ENCODE measurements at places on chromosomes 4 and X.

- DNase-seq, result no peak
Measured at GRCh38 chr4:152535360-152535902, 461 bp downstream of the FBXW7 start.

DNA sequence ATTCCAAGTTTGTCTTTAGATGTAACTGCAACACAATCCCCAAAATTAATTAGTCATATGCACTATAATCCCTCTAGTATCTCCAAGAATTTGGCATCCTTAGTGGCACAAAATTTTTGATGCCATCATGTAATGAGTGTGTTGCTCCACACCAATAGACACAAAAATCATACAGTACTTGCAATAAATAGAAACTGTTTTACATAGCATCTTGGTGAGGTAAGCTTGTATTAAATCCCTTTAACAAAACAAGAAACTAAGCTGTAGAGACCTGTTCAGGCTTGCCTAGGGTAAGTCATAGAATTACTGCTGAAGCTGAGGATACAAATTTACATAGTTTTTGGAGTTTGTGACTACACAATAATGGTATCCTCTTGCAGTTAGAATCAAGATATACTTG, 64.5 kb upstream of the PRSS12 start:
- DNase-seq, result no peak

DNA sequence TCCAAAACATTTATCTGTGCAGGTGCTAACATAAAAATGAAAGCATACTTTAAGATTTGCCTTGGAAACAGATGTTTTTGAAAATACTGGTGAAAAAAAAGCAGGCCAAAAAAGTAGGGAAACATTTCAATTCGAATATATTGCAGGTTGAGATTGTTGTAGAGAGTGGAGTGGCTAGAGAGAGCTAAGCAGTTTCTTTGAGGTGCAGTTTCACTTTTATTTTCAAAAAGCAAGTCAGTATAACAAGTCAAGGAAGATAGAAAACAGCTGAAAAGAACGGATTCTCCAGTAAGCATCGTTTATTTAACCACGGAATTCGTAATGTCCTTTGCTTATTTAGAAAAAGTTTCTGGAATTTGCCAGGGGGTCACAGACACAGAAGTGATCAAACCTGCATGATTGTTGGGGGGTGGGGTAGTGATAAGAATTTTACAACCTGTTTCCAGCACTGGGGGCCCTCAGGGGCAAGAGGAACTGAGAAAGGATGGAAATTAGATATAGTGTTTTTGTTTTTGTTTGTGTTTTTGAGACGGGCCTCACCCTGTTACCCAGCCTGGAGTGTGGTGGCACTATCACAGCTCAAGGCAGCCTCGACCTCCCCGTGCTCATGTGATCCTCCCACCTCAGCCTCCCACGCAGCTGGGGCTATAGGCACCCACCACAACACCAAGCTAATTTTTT, 175.0 kb downstream of the TENM3 start:
- no peak for DNase-seq

- DNase-seq, result no peak
Measured at GRCh38 chr4:150999086-150999485, 16.0 kb downstream of the LRBA start.

GRCh38 chr4:171441300-171441941, 371.8 kb upstream of the GALNTL6 start:
- no peak for DNase-seq

DNA sequence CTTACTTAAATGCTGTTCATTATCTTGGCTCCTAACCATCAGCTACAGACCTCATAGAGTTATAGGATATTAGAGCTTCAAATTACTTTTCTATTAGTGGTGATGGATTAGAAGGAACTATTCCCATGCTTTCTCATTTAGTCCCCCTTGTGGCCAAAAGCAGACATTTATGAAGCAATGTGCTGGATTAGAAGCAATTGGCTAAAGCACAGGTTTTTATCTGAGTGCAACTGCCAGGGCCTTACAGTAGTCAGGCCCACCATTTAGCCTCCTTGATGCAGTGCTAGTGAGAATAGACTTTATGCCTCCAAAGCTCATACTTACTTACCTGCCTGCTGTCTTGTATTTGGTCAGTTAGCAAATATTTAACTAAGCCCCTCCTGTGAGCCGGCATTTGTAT, 93.0 kb downstream of the TSPAN7 start:
- peak; percentile 4 for DNase-seq

- no peak for DNase-seq
Measured at GRCh38 chr4:80446664-80447063, 111.1 kb downstream of the CFAP299 start.

GRCh38 chrX:69170319-69170718, 5.1 kb upstream of the PJA1 start:
- DNase-seq, result no peak

- DNase-seq, result peak; percentile 6
Measured at GRCh38 chrX:113929004-113929403, 654.9 kb upstream of the HTR2C start.

DNA sequence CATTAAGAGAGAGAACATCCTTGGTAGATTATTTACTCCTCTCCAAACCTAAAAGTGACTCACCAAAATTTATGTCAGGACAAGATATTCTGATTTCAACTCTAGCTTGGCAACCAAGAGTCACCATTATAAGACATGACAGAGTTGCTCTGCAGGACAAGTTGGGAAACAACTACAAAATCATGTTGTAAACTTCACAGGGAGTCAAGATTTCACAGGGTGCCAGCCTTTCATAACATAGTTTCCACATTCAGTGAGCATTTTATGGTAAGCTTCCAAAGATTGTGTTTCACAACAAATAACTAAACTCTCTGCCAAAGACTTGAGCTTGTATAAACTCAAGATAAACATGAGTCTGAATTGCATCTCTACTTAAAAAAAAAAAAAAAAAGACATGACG, 121.0 kb upstream of the DIAPH2 start:
- DNase-seq, result no peak

DNA sequence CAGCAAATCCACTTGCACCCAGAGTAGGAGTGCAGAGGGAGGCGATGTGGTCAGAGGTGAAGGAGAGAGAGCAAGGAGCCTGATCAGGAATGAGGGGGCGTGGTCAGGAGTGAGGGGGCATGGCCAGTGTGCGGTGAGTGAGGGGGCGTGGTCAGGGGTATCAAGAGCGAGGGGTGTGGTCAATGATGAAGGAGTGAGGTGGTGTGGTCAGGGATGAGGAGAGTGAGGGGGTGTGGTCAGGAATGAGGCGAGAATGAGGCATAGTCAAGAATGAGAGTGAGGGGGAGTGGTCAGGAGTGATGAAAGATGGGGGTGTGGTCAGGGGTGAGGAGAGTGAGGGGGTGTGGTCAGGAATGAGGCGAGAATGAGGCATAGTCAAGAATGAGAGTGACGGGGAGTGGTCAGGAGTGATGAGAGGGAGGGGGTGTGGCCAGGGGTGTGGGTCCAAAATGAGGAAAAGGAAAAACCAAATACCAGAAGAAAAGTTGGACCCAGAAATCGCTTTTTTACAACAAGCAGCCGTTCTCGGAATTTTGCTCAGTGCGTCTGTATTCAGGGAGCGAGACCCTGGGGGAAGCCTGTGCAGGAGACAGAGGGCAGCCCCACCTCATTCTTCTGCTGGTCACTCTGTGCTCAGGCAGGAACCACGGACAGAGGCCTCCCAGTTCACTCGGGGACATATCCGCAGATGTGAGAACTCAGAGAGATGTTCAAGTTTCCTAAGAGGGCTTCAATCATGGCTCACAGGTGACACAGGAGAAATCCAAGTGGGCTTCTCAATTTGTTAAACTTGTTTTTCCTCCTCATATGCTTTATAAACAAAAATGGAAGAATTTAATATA, 47.5 kb downstream of the MAGEA1 start:
- no peak for DNase-seq

- no peak for DNase-seq
Measured at GRCh38 chr4:147724468-147725201, 7.3 kb upstream of the ARHGAP10 start.

- no peak for DNase-seq
Measured at GRCh38 chr4:185142564-185142911, 528 bp upstream of the SLC25A4 start.

GRCh38 chrX:46447384-46447783, 97.8 kb downstream of the ZNF674 start:
- no peak for DNase-seq

GRCh38 chrX:149037281-149037870, 467.7 kb downstream of the IDS start:
- DNase-seq, result no peak

DNA sequence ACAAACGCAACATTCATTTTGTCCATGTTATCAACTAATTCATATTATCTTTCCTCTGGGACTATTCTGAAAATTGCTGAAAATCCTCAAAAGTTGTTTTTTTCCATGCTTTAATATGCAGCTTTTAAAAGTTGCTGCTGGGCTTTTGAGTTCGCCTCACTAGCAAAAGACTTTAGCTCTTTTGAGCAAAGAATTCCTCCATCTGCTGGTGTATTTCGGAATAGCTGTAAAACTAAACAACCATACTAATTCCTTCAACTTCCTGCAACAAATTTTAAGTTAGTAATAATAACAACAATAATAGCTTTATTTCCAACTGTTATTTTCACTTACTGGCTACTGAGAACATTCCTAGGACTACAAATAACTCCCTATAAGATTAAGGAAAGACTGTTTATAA, 124.5 kb upstream of the PLAC1 start:
- DNase-seq, result no peak

Data from DND-41 (cell line).